ENCODE measurements at places on chromosomes 1 and 21. TPM values are rescaled to one million over a fixed set of nuclear protein-coding genes. Genes with fewer than 3 reads are reported as not detected.

DNA sequence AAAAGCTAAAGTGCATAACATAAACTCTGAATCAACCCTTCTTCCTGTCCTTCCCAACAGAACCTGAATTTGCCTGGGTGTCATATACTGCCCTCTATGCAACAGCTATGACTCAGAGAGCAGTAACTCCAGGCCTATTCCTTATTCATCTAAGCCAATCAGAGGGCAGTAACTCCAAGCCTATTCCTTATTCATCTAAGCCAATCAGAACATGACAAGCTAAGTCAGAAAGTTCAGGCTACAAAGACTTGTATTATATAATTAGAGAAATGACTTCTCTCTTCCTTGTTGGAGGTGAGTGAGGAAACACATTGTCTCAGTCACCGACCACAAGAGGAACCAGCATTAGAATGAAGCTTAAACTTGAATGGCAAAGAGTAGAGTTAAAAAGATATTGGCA, 26.2 kb upstream of the TADA1 start:
- no peaks in the 10 kb centered on the region for H3K27me3 ChIP-seq
- H3K4me1 ChIP-seq, result no peaks in the 10 kb centered on the region
- no peak overlapping the region for H3K27ac ChIP-seq
- no peak overlapping the region for H3K4me3 ChIP-seq
- H3K36me3 ChIP-seq, result no peaks in the 10 kb centered on the region

GRCh38 chr1:14625996-14626395, 27.5 kb downstream of the KAZN start:
- no peak overlapping the region for H3K4me3 ChIP-seq
- H3K4me1 ChIP-seq, result no peaks in the 10 kb centered on the region
- no peak for DNase-seq
- H3K27me3 ChIP-seq, result no peaks in the 10 kb centered on the region

- H3K27me3 ChIP-seq, result no peaks in the 10 kb centered on the region
- H3K4me1 ChIP-seq, result no peaks in the 10 kb centered on the region
- no peak overlapping the region for H3K4me3 ChIP-seq
- H3K36me3 ChIP-seq, result no peaks in the 10 kb centered on the region
- DNase-seq, result no peak
- no peak overlapping the region for H3K27ac ChIP-seq
Measured at GRCh38 chr1:55322842-55323241, 107.7 kb upstream of the USP24 start.

DNA sequence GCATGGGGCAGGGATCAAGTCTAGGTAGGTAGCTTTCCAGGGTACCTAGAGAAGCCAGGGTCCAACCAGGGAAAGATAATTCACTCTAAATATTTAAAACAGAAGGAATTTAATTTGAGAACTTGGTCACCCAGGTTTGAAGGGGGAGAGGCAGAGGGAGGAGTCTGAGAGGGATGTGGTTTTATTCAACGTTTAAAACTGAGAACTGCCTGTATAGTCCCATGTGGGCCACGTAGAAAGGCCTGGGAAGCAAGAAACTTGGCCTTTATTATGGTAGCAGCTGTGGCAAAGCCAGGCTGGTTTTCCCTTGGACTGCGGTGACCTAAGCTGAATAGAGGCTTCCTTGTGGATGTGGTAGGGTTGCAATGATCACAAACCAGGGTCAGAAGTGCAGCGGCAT, 42.0 kb upstream of the DUSP10 start:
- no peak for DNase-seq
- peaks cover 51% of the 10 kb centered on the region for H3K4me1 ChIP-seq
- no peak overlapping the region for H3K4me3 ChIP-seq
- H3K27me3 ChIP-seq, result no peaks in the 10 kb centered on the region

GRCh38 chr1:227805606-227806197, 9.8 kb upstream of the PRSS38 start:
- no peak for DNase-seq
- H3K27ac ChIP-seq, result no peak overlapping the region
- H3K36me3 ChIP-seq, result no peaks in the 10 kb centered on the region
- no peaks in the 10 kb centered on the region for H3K4me1 ChIP-seq
- no peak overlapping the region for H3K4me3 ChIP-seq
- no peaks in the 10 kb centered on the region for H3K27me3 ChIP-seq

DNA sequence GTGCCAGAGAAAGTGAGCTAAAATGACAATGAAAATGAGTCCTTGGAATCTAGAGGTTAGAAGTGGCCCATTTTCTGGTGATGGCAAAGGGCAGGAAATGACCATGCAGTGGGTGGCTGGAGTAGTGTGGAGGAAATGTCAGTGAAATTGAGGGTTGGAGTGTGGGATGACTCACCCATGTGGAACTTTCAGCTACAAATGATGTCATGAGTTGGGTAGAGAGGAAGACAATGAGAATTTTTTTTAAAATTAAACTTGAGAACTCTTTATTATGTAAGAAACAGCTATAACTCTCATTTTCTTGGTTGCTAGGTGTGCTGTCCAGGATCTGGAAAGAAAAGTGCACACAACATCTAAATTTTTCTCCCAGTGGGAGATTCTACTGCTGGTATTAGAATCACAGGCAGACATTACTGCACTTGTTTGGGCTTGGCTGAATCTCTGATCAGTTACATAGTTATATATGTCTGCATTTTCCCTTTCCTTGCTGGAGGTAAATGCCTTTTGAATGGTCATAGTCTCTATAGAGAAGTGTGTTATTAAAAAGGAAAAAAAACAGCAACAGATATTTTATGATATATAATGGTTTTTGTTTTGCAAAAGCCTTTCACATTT, 56.8 kb upstream of the GNG12 start:
- no peaks in the 10 kb centered on the region for H3K4me1 ChIP-seq
- H3K36me3 ChIP-seq, result no peaks in the 10 kb centered on the region
- no peak overlapping the region for H3K27ac ChIP-seq

RCC2 gene
- 32.2 TPM for polyA plus RNA-seq

KLHDC9 gene
- 3.1 TPM for polyA plus RNA-seq

MPL gene
- polyA plus RNA-seq, result not detected

PRELP gene
- not detected for polyA plus RNA-seq

MAP3K21 gene
- polyA plus RNA-seq, result not detected

OPTC gene
- polyA plus RNA-seq, result not detected
